ENCODE measurements at places on chromosomes 2 and 18. TPM values are rescaled to one million over a fixed set of nuclear protein-coding genes. Genes with fewer than 3 reads are reported as not detected.
A peak's percentile ranks its signal among the peaks of the same experiment; 100 is the strongest.

ZNF396 gene
- total RNA-seq = 2.9 TPM

KCTD1 gene
- 16.4 TPM for total RNA-seq

CCNYL1 gene
- 11.0 TPM for total RNA-seq

DNA sequence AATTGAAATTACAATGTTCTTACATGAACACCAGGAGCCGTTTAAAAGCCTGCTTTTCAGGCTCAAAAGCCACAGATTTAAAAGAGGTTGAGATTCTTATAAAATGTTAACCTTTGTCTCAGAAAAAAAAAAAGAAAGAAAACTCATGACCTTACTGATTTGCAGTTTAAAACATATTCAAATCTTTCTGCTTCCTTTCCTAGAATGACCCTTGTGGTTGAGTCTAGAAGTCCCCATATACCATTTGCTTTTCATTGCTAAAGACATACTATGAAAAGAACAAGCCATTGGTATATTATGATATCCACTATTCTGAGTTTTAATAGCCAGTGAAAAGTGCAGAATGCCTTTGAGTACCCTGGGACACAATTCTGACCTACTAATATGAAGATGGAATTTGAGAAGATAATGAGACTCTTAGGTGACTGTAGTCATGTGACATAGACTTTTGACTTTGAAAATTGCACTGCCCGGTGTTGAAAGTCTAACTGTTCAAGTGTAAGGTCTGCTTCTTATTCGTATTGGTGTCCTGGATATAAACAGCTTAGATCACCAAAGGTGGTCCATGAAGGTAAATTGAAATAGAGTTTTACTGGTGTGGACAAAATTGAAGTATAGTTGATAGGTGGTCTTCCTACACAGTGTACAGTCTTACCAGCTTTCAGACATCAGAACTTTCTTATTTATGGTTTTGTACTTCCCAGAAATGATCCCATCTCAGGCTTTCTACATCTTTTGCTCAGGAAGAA is 117.0 kb downstream of the DOCK10 start:
- ATAC-seq = no peak

- no peak for ATAC-seq
Observed at GRCh38 chr2:56109994-56110393, 73.8 kb upstream of the CCDC85A start.

DNA sequence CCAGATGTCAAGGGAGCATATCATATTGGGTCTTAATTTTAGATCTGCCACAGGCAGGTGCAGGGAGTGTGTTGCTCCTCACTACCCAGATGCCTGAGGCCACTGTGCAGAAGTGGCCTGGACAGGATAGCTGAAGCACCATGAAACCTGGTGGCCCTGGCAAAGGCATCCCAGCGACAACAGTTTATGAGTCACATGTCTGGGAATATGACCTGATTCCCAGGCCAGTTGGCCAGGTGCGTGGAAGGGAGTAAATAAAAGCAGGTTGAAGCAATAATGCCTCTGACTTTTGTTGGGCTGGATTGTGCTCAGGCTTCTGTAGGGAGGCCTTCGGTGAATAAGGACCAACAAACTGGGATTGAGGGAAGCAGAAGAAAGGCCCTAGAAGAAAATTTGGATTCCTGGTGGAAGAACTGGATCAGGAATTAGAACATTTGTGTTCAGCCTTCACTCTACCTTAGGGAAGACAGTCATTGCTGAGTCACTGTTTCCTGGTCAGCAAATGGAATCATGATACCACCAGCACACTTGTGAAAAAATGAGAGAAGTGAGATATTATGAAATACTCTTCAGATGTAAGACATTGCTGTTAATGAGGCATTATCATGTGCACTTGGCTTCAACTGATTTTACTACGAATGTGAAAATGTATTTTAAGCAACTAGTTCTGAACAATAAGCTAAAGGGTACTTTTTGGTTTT is 78.4 kb upstream of the ZNF516 start:
- ATAC-seq = peak; percentile 58

GRCh38 chr2:134515137-134515536 is 203.7 kb downstream of the TMEM163 start:
- no peak for ATAC-seq

- no peak for ATAC-seq
Observed at GRCh38 chr18:74290794-74291471, 830 bp downstream of the CYB5A start.

GRCh38 chr2:72685638-72686213 is 140.1 kb downstream of the EXOC6B start:
- ATAC-seq = no peak

DNA sequence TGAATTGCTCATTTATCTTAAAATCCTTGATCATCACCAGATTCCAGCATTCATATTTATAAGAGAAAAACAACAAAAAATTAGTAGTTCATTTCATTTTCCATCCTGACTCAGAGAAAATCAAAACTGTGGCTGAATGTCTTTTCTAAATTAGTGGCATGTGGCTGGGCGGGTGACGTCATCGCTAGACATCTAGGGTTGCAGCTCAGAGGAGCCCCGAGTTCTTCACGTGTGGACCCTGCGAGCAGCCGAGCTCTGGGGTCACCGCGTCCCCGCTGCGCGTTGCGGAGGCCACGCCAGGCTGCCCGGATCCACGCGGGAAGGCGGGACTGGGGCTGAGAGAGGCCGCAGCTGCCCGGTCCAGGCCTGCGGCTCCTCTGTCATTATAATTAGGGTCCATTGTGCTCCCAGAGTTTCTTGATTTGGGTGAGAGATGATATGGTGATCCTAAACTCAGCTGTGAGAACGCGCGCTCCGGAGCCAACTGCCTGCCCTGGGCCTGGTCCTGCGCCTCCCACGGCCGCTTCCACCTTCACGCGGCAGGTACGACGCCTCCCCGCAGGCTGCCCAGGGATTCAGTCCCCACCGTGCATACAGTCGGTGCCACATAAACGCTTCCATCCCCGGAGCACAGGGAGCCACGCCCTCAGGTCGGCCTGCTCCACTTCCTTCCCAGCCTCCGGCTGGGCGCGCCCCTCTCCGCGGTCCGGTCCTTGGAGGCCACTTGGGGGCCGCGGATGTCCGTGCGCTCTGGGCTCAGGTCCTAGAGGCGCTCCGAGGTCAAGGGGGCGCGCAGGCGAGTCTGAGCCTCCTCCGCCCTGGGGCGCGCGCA is 56.5 kb downstream of the TMEM18 start:
- no peak for ATAC-seq

GRCh38 chr2:65579506-65580235 is 147.3 kb upstream of the SPRED2 start:
- ATAC-seq = no peak

- ATAC-seq = peak; percentile 80
Observed at GRCh38 chr18:62621546-62621945, 93.8 kb upstream of the PHLPP1 start.

- ATAC-seq = peak; percentile 85
Observed at GRCh38 chr2:237143676-237144440, 58.2 kb downstream of the COPS8 start.

- no peak for ATAC-seq
Observed at GRCh38 chr2:212409560-212409959, 129.0 kb downstream of the ERBB4 start.

DNA sequence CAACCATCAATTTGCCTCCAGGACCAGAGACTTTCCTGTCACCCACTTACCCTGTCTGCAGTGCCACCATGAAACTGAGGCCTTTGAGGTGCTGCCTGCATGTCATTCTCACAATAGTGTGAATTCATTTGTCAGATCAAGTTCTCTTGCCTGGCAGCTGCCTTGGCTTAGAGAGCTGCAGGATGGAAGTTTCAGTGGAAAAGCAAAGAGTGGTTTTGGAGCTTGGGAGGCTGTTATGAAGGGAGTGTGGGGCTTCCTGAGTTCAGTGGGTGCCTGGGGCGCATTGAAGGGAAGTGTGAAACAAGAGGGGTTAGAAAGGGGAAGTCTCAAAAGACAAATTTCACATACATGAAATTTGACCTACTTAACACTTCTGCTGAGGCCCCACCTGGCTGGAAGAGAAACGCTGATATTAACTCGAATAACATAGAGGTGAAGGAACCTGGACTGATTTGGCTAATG is 7.9 kb upstream of the LBH start:
- ATAC-seq = no peak

GRCh38 chr2:104378853-104379374 is 475.0 kb upstream of the POU3F3 start:
- ATAC-seq = no peak

DNA sequence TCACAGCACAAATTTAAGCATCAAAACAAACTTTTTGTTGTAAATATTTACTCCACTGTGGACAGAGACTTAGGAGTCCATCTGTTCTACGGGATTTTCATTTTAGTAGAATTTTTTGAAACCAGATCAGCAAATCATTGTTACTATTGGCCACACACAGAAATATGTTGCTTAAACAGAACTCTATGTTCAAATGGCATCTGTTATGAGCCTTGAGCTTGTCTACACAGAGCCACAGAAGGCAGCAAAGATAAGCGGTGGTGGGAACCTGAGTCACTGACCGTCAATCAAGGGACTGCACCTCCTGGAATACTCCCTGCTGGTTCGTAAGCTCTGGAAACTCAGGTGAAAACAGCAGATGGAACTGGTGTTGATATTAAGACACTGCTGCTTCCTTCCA is 156.8 kb downstream of the TMEM200C start:
- ATAC-seq = no peak

DNA sequence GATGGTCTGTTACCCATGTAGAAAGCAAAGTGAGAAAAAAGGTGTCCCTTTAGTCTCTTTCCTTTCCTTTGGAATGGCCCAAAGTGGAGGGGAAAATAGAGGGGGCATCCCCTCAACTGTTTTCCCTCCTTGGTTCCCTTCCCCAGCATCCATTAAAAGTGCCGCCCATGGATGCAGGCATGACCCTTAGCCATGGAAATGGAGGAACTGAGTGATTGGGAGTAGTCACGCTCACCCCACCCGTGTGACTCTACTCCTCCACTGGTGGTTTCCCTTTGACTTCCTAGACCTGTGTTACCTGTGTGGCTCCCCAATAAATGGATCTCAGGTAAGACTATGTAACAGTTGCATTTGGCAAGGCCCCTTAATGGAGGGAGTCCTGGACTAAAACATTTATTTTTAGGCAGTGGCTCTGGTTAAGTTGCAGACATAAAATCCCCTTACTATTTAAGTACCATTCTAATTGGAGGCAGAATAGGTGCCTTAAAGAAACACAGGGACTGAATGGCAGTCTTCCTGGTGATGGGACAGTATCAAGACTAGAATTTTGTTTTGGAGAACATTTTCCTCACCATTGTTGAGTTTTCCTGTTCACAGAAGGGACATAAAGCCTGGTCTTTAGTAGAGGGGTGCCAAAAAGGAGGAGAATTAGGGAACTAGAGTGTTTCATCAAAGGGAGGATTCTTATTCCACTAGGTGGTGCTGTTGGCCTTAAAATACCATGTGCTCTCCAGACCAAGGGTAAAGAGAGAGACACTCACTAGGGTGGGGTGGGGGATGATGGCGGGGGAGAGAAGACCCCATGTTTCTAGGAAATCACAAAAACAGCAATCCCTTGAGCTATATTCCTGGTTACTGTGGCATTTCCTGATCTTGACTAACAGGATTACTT is 25.7 kb upstream of the PLA2R1 start:
- ATAC-seq = no peak

- ATAC-seq = no peak
Observed at GRCh38 chr18:79182047-79182713, 113.0 kb downstream of the ATP9B start.

GRCh38 chr2:111157798-111158197 is 37.1 kb downstream of the BCL2L11 start:
- no peak for ATAC-seq

DNA sequence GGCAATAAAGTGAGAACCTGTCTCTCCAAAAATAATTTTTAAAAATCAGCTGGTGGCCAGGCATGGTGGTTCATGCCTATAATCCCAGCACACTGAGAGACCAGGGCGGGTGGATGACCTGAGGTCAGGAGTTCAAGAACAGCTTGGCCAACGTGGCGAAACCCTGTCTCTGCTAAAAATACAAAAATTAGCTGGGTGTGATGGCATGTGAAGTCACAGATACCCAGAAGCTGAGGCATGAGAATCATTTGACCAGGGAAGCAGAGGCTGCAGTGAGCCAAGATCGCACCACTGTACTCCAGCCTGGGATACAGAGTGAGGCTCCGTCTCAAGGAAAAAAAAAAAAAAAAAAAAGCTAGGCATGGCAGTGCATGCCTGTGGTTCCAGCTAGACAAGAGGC is 7.4 kb upstream of the GPR75 start:
- no peak for ATAC-seq

GRCh38 chr2:1509271-1510065 is 96.2 kb downstream of the TPO start:
- peak; percentile 76 for ATAC-seq

- ATAC-seq = no peak
Observed at GRCh38 chr2:60359569-60359968, 193.9 kb downstream of the BCL11A start.

- ATAC-seq = no peak
Observed at GRCh38 chr2:127721978-127722355, 20.7 kb downstream of the SFT2D3 start.

Data from gastroesophageal sphincter (tissue), 4 donors.